Glomerular endothelial cell (primary cell): ENCODE measurements at places on chromosomes 16 and 17.

DNA sequence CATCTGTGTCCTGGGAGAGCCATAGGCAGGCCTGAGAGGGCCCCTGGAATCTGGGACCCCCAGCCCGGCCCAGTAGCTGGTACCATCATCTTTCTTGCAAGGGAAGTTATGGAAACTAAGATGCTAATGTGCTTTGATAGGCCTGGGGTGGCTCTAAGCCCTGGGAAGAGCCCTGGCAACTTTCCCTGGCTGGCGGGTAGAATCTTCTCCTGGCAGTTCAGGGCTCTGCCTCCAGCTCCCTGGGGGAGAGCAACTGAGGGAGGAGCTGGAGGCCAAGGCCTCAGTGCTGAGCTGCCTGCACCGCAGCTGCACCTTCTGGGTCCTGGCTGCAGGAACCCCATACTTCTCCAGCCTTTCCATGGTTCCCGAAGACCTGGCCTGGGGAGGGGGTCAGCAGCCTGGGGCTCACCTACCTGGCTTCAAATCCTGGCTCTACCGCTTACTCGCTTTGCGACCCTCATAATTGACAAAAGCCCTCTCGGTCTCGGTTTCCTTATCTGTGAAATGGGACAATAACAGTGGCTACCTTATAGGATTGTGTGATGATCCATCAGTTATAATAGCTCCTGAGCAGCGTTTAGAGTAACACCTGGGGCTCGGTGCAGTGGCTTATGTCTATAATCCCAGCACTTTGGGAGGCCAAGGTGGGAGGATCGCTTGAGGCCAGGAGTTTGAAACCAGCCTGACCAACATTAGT is 333.7 kb downstream of the SEC14L1 start:
- DNase-seq, result no peak

- no peak for DNase-seq
These were observed 3.7 kb downstream of the NUBP2 start for GRCh38 chr16:1786242-1787055.

GRCh38 chr17:80393241-80393890 is 21.6 kb upstream of the ENDOV start:
- no peak for DNase-seq

DNA sequence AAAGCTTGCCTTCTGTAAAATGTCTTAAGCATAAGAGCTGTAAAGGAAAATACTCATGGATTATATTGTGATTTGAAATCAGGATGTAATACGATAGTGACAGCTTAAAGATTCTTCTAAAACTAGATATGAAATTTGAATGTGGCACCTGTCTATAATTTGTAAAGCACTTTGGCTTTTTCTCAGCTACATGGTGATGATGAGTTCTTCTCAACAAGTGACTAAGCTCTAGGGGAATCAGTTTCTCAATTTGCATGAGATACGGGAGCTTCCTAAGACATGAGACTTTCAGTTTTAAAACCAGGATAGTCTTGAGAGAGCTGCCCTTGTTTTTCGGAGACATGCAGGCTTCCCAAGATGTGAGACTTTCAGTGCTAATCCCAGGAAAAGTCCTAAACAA is 439.2 kb downstream of the CDH13 start:
- DNase-seq, result no peak

GRCh38 chr16:83354015-83354414 is 453.8 kb upstream of the HSBP1 start:
- DNase-seq, result no peak

DNA sequence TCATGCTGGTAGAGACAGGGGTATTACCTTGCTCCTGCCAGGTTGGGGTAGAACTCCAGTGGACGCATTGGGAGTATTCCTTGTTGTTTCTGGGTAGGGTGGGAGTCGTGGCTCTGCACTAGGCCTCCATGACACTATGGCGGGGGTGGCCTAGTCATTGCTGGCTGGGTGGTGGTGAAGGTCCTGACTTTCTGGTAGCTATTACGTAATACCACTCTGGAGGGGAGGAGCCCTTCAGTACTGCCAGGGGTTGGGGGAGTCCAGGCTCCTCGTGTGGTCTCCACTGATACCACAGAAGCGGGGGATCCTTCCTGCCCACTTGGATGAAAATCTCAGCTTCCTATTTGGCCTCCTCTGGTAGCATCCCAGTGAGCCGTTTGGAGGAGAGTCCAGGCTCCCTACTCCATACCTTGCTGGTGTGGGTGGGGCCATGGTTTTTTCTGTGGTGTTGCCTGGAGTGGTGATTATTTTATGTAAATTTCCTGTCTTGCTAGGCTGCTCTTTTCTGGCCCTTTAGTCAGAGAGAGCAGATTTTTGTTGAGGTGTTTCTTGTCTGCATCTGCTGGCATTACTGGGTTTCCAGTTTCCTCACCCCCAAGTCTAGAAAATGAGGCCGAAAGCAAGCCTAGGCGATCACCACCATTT is 65.8 kb upstream of the GNG13 start:
- no peak for DNase-seq

- no peak for DNase-seq
These were observed 16.6 kb downstream of the PLXDC1 start for GRCh38 chr17:39134878-39135277.

GRCh38 chr17:64503821-64504768 is 2.0 kb downstream of the DDX5 start:
- no peak for DNase-seq

GRCh38 chr16:19366391-19366790 is 51.3 kb upstream of the TMC5 start:
- no peak for DNase-seq

DNA sequence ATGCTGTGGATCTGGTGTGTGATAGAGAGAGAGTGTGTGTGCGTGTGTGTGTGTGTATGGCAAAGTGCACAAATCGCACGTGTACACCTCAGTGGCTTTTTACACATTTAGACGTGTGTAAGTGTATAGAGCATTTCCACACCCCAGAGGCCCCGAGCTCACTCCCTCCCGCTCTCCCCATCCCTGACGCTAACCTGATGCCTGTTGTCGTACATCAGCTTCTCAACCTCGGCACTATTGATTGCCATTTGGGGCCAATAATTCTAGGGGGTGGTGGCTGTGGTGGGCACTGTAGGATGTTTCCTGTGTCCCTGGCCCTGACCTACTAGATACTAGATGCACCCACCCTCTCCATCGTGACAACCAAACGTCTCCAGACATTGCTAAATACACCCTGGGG is 30.4 kb upstream of the CRISPLD2 start:
- DNase-seq, result no peak

DNA sequence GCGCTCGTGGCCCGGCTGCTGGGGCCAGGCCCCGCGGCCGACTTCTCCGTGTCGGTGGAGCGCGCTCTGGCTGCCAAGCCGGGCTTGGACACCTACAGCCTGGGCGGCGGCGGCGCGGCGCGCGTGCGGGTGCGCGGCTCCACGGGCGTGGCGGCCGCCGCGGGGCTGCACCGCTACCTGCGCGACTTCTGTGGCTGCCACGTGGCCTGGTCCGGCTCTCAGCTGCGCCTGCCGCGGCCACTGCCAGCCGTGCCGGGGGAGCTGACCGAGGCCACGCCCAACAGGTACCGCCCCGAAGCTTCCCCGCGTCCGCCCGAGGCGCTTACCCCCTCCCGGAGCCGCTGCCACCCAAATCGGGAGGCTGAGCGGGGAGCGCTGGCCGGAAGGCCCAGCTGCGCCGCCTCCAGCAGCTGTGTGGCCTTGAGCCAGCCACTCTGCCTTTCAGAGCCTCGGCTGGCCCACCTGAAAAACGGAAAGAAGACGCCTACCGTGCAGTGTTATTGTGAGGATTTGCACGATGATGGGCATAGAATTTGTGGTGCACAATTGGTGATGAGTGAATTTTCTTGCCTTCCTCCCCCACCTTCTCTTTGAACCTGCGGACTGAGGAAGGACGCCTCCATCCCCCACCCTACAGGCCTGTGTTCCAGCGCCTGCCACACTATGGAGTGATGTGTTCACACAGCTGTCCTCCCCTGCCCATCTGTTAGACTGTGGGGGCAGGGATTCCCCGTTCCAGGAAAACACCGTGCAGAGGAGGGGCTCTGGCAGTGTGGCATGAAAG is 523 bp downstream of the NAGLU start:
- no peak for DNase-seq

- DNase-seq, result no peak
These were observed 2.4 kb downstream of the MATCAP1 start for GRCh38 chr16:67181346-67181745.

DNA sequence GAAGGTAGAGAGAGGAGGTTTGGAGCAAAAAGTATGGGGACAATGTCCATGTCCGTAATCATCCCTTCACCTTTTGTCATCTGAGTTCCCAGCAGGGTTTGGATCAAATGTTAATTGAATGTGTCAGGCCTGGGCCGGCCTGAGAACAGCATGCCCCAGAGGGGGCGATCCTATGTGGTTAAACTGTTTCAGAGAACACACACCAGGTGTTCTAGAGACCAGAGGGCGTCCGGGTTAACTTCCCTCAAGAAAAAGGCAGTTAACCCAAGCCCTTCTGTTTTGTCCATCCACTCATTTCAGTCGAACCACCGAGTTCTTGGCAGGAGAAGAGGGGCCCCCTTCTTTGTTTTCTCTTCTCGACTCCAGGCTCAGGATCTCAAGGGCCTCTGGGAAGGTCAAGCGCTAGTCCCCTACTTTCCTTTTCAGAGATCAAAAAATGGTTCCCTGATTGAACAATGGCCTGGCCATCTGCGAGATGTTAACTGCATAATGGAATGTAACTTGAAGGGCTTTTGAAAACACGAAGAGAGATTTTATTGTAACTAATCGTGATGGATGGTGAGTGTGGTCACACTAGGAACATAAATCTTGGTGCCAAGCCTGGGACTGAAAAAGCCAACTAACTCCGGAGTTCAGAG is 142.5 kb downstream of the IRX3 start:
- DNase-seq, result no peak

DNA sequence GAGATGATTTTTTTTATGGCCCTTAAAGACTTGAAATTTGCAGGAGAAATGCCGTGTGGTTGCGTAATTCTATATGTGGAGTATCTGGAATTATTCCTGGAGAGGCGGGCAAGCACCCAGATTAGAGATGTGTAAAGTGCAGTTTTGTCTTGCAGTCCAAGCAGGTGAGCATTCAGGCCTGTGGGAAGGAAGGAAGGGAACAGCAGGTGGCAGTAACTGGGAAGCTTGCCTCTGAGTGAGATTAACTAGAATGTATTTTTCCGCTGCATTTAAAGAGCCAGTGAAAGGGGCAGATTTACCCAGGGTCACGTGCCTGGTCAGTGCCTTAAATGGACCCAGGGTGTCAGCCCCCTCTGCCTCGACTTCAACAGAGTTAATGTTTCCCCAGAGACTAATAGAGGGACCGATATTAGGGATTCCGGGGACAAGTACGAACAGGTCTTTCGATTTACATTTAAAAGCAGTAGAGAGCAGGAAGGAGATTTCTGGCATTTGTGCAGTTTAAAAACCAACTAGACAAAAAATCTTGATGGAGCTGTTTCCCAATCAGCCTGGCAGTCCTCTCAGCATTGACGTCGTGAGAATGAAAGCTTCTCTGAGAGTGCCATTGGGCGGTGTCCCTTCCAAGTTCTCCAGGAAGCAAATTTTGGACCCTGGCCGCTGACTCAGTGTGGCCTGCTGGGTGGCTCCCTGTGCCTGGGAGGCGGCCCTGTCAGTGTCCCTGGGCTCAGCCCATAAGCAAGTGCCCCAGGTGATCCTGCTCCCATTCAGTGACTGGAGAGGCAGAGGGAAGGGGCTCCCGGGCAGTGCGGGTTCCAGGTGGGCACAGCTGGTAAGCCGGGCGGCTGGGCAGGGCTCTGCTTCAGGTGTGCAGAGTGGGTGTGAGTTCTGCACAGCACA is 38.2 kb downstream of the KSR1 start:
- no peak for DNase-seq

GRCh38 chr17:81302861-81303333 is 7.8 kb upstream of the SLC38A10 start:
- DNase-seq, result no peak

DNA sequence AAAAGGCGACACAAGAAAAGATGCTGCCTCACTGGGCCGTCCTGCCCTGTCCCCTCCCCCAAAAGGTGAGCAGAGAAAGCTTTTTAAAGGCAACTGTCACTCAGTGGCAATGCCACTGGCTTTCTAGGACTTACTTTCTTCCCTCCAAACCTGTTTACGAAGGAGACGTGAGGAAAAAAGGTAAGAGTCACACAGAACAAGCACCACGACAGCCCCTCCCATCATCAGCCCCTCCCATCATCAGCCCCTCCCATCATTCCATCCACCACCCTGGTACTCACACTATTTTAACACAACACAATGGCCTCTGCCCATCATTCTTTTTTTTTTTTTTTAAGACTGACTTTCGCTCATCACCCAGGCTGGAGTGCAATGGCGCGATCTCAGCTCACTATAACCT is 77.1 kb downstream of the NXN start:
- no peak for DNase-seq

GRCh38 chr17:75098861-75099260 is 10.9 kb upstream of the ARMC7 start:
- DNase-seq, result no peak

DNA sequence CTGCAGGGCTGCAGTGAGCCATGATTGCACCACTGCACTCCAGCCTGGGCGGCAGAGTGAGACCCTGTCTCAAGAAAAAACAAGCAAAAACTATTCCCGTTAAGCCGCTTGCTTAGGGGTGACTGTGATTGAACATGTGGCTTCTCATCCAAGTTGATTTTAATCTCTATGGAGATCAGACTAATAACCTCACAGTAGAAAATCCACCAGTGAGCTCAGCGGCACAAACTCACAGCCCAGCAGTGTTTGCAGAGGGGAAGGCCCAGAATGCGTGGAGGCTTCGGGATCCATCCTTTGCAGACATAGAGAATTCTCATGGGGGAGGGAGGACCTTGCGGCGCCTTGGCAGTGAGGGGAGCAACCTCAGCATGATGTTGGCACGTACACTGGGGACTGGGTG is 7.4 kb downstream of the BANP start:
- no peak for DNase-seq

GRCh38 chr17:67902511-67903231 is 77.4 kb downstream of the BPTF start:
- DNase-seq, result no peak

DNA sequence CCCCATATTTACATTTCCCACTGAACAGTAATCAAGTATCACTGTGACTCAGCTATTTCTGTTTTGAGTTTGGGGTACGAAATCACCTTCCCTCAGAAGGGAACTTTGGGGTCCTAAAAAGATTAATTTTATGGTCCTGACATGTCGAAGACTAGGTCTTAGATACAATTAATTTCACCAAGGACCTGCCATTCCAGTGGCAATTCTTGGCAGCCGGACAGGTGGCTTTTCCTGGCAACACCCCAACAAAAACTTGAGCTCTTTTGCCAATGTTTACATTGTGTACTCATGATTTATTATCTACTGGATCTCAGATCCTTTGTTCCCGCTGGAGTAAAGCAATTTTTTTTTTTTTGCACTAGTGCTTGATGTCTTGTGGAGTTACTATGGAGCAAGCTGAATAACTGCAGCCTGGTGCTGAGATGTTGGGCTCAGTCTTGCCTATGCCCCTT is 14.4 kb downstream of the SLFN5 start:
- no peak for DNase-seq

GRCh38 chr17:1977583-1978395 is 47.3 kb downstream of the RTN4RL1 start:
- no peak for DNase-seq
